ENCODE measurements at places on chromosomes 3 and 15. TPM values are rescaled to one million over a fixed set of nuclear protein-coding genes. Genes with fewer than 3 reads are reported as not detected.

DNA sequence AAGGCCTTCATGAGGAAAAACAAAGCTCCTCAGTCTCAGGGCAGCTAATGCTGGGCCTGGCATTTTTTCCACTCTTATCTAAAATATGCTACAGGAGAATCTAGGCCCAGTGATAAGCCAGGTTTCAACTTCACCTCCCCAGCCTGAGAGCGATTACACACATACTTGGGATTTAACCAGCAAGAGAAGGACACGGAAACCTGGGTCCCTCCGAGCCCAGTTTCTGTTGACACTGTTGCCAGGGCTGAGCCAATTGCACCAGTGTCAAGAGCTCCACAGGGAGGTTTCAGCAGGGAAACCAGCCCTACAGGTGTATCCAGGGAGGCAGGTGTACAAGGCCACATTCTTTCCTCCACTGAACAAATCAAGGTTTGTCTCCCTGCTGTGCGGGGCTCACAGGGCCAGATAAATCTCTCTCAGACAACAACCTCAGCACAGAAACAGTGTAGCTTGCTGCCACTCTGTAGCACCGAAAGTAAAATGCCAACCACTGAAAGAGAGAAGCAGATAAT is 85.4 kb downstream of the MAGI1 start:
- DNase-seq: no peak

- no peak for DNase-seq
Observed at GRCh38 chr3:90032980-90033641, 925.7 kb downstream of the EPHA3 start.

DNA sequence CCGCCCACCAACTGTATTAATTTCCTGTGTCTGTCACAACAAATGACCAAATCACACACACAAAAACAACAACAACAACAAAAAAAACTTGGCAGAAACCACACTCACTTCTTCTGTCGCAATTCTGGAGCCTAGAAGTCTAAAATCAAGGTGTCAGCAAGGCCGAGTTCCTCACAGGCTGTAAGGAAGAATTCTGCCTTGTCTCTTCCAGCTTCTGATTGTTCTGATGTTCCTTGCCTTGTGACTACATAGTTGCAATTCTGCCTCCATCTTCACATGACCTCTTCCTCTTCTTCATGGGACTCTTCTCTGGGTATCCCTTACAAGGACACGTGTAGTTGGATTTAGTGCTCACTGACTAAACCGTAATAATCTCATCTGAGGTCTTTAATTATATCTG is 61.4 kb downstream of the IL12A start:
- no peak for DNase-seq

DNA sequence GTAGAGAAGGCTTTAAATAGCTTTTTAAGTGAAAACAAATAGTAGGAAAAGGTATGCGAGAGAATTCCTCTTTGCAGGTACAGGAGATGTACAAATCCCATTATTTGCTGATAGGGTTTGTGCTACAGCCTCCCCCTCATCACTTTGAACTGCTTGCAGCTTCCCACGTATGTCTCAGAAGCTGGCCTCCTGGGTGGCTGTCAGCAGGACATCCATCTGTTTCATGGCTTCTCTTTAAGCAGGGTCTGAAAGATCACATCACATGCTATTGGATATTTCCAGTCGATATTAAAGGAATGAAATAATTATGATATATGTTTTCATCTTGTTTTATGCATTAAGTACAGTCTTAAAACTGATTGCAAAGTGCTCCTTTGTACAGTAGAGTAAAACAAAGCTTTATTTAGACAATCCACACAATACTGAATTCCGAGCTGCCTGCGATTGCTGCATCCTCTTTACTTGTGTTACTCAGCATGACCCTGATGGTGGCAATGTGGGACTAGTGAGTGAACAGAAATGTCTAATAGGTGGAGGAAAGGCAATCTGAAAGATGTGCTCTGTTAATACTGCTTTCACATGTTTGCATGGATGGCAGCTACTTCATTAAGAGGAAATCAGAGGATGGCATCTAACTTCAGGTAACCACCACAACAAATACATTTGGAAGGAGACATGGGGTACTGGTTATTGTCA is 930.6 kb upstream of the SEMA6D start:
- no peak for DNase-seq

GRCh38 chr3:53754325-53754724 is 91.9 kb downstream of the CHDH start:
- DNase-seq: peak; percentile 72

DNA sequence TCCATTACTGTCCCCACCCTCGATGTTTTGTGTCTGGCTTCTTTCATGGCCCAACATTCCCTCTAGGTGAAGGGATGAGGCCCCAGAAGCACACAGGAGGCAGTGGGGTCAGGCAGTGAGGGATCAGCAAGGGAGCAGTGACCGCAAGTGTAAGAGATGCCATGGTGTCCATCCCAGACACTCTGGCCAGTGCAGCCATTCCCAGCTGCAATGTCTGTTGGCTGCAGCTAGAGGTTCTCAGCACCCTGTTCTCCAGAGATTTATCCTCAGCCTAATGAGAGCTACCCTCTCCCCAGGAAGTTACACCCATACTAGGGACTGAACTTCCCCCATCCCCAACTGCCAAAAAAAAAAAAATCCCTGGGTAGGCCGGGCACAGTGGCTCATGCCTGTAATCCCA is 40.2 kb downstream of the TRANK1 start:
- DNase-seq: no peak

- no peak for DNase-seq
Observed at GRCh38 chr3:24040311-24040710, 95.2 kb downstream of the NR1D2 start.

- no peak for DNase-seq
Observed at GRCh38 chr3:170563712-170564423, 22.0 kb downstream of the SLC7A14 start.

DNA sequence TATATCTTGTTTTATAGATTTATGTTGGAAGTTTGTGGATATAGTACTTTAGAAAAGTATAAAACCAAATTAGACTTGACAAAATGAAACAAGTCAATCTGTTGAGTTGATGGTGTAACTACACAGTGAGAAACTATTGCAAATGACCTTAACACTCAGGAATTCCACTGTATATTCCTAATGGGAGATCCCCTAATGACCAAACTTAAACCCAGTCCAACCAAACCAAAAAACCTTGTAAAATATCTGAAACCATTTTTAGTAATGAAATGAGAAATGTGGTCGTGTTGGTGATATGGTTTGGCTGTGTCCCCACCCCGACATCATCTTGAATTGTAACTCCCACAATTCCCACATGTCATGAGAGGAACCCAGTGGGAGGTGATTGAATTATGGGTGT is 31.9 kb upstream of the ATP13A3 start:
- no peak for DNase-seq

GRCh38 chr15:76998663-76999285 is 3.8 kb downstream of the PSTPIP1 start:
- peak; percentile 36 for DNase-seq

- no peak for DNase-seq
Observed at GRCh38 chr15:61726166-61726565, 334.1 kb downstream of the VPS13C start.

DNA sequence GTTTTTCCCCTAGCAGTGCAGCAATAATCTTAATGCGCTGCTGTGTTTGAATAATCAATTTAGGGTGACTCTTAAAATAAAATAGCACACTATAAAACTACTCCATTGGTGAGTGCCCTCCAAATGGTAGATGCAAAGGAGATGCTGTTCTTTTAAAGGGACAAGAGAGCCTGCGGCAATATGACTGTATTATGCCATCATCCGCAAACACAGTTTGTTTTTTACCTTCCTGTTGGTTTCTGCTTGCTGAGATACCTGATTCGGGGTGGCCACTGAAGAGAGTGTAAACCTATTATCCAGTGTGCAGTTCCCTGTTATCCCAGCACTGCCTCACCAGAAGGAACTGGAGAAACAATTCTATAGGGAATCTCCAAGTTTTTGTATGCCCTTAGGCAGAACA is 523.1 kb upstream of the TGFBR2 start:
- no peak for DNase-seq

DNA sequence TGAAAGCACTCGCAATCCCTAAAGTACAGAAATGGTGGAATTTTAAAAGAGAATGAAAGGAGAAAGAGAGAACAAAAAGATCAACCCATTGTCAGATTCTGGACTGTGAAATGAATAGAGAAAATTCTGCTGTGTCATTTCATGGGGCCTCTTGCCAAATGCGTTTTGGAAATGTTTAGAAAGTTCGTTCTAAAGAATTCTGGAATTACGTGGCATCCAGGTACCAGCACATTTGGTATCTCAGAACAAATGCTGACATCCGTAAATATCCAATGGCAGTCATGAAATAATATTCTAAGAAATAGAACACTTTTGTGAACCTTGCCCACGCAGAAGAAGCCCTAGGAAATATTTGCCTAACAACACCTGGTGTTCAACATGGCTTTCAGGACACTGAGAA is 219.2 kb downstream of the P3H2 start:
- no peak for DNase-seq

- peak; percentile 62 for DNase-seq
Observed at GRCh38 chr3:37986479-37987314, 3.9 kb upstream of the VILL start.

Gene ZDHHC23
- 12.7 TPM for total RNA-seq

Gene SERINC4
- not detected for total RNA-seq

Gene GOLGA8T
- 0.48 TPM for total RNA-seq

Gene TNFAIP8L3
- 24.5 TPM for total RNA-seq

Gene EIF3J
- total RNA-seq: 61.7 TPM

Gene LRRIQ4
- total RNA-seq: not detected

Gene TNIK
- total RNA-seq: 11.3 TPM

Gene CLDN16
- not detected for total RNA-seq
